ENCODE measurements at places on chromosomes 3 and 15.

GRCh38 chr3:48952510-48953118, 34.0 kb downstream of the ARIH2 start:
- DNase-seq = no peak

DNA sequence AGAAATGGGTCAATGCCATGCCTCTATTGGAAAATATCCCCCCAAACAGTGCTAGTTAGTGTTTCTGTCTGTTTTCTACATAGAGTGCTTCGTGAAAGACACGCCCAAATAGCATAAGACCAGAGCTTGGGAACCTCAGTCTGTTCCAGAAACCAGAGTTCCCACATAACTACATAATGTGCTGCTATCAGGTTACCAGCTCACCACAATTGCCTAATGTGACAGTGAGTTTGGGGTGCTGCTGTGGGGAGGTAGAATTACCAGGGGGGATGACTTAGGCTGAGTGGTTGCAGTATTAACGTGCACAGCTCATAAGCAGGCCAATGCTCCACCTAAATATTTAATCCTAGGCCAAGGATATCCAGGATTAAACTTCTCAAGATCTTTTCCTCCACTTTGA, 39.2 kb downstream of the DUT start:
- DNase-seq = no peak

DNA sequence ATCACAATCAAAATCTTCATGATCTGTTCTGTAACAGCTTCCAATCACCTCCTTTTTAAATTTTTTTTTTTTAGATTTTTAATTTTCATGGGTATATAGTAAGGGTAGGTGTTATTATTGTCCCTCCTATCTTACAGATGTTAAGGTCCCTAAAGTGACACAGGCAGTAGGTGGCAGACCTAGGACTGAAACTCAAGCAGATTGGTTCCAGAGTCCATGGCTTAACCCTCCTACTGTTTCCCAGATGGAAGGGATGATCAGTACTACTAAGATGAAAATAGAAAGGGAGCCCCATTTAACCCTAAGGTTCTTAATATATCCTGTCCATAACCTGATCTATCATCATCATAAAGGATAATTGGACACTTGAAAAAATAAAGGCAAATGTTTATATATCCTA, 57.1 kb downstream of the CHAC1 start:
- DNase-seq = no peak

GRCh38 chr15:75903331-75904239, at the start of gene FBXO22:
FBXO22 (plus strand) TSS chr15:75903878; CDS start chr15:75903964, 86 bp downstream.
- DNase-seq = peak; percentile 91

- DNase-seq = no peak
Observed at GRCh38 chr15:41610048-41610447, 50.2 kb upstream of the MGA start.

- no peak for DNase-seq
Observed at GRCh38 chr3:151979906-151980305, 106.5 kb downstream of the SUCNR1 start.

DNA sequence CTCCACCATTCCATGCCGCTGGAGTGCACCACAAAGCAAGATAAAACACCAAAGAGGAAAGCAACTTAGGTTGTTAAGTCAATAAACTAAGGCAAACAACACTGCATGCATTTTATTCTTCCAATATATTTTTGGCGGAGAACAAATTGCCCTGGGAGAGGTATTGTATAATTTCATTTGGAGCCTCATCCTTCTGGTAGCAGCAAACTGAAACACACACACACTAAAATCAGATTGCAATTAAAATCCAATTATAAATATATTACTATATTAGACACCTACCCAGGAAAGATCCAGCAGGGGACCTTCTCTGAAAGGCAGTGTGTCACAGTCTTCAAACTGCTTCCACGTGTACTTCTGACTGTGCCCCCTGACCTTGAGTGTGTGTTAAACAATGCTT, 102.3 kb downstream of the RORA start:
- no peak for DNase-seq

GRCh38 chr3:43727930-43728329, 37.2 kb downstream of the ABHD5 start:
- no peak for DNase-seq

- no peak for DNase-seq
Observed at GRCh38 chr3:105899516-105899915, 30.7 kb upstream of the CBLB start.

GRCh38 chr15:53884441-53884840, 93.8 kb upstream of the UNC13C start:
- DNase-seq = no peak

- no peak for DNase-seq
Observed at GRCh38 chr3:29265509-29266072, 15.3 kb upstream of the RBMS3 start.

GRCh38 chr3:17195856-17196604, 311.3 kb downstream of the PLCL2 start:
- no peak for DNase-seq

DNA sequence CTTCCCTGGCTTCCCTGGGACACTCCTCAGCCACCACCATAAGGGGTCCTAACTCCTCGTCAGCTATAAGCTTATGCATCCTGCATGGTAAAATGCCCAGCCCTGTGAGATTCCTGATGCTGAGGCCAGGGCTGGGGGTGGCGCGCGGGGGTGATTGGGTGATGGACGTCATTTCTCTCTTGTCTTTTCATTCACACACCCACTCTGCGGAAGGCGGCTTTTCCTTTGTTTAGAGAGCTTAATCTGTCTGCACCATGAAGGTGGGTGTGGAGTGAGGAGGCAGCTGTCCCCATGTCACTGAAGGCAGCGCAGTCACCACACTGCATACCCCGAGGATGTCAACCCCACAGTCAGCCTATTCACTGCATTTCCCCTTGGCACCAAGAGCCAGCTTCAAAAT, 110.0 kb upstream of the NSMCE3 start:
- DNase-seq = no peak

- DNase-seq = no peak
Observed at GRCh38 chr3:23103764-23104163, 99.4 kb upstream of the UBE2E2 start.

DNA sequence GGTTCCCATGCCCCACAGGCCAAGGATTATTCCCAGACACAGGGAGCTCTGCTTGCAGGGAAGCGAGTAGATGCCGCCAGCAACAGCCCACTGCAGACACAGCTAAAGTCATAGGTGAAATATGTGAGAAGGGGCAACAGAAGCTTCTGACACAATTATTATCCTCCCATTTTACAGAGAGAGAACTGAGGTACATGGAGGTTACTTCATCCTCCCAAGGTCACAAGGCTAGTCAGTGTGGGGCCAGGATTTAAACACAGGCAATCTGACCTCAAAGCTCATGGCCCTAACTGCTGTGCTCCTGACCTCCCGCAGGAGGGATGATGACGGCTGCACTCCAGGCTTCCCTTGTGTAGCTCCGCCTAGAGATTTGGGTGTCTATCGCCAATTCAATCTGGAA, 15.7 kb upstream of the FSIP1 start:
- DNase-seq = no peak

- no peak for DNase-seq
Observed at GRCh38 chr15:35851491-35851890, 305.5 kb upstream of the DPH6 start.

DNA sequence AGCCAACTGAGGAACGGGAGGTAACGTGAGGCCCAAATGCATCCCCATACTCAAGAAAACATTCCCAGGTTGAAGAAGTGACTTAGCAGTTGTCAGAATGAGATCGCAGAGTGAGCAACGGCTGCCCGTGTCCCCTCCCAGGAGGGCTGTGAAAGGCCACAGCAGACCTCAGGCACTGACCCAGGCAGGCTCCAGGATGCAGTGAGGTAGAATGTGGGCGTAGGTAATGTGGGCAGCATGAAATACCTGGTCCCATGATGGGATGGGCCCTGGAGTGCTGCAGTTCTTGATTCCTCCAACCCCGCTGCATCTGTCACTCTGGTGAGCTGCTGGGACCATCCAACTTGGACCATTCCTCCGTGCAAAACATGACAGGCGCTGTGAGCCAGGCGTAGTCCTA, 74.8 kb downstream of the NSMCE3 start:
- no peak for DNase-seq

GRCh38 chr3:126422571-126423091, 27.9 kb downstream of the CFAP100 start:
- no peak for DNase-seq

DNA sequence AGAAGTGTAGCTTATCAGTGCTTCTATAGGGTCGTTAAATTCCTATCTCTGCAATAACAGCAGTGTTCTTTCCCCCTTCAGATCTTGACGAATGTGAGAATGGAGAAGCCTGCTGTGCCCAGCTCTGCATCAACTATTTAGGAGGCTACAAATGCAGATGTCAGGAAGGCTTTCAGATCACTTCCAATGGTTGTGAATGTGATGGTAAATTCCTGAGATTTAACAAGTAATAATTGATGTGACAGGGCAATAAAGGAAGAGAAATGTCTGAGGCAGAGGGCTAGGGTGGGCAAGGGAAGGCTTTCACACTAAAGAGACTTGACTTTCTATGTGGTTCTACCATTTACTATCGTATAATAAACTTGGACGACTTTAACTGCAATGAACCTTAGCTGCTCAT, 711.7 kb upstream of the GOLIM4 start:
- no peak for DNase-seq

DNA sequence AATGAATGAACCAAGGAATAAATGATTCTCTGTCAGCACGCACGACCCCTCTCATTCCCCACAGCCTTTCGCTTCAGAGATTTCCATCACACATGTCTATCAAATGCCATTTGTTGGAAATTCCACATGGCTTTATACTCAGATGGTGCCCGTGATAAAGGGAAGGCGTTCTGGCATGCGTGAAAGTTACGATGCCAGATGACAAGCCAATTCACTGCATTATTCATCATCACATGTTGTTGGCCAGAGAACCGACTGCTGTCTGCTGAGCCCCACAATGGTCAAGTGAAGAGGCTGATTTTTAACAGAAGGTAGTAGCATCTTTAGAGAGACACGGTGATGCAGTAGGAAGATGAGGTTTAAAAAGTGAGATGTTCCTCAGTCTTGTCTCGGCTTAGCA, 74.1 kb upstream of the FRMD4B start:
- DNase-seq = no peak

- no peak for DNase-seq
Observed at GRCh38 chr3:32384938-32385337, 6.7 kb upstream of the CMTM7 start.

- no peak for DNase-seq
Observed at GRCh38 chr3:69542805-69543429, 157.0 kb upstream of the FRMD4B start.

DNA sequence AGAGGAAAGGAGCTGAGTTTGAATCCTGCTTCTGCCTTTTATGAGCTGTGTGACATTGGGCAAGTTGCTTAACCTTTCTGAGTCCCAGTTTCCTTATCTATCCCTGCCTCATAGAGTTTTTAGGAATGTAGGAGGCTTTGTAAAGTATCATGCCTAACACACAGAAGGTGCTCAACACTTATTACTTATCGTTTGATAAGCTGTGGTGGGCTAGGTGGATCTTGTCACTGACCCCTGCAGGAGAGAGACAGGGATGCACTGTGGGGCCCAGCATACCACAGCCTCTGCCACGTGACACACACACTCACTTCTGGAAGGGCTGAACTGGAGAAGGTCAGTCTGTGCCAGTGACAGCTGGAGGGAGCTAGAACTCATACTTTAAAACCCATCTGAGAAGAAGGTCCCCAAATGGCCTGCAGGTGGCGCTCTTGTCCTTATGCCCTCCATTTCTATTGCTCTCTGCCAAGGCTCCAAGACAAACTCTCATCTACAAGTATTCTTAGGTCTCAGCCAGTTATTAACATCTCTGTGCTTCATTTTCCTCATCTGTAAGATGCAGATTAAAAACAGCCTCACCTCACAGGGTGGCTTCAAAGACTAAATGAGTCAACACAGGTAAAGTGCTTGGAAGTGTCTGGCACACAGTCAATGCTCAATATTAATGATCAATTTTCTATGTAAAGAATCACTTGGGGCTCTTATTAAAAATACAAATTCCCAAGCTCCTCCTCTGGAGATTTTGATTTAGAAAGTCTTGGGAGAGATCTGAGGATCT, 57.5 kb upstream of the HACD2 start:
- DNase-seq = no peak

GRCh38 chr3:72379500-72380187, 468.6 kb downstream of the SHQ1 start:
- no peak for DNase-seq

- no peak for DNase-seq
Observed at GRCh38 chr3:53056442-53056841, 10.6 kb upstream of the SFMBT1 start.

- DNase-seq = no peak
Observed at GRCh38 chr3:30455840-30456239, 150.6 kb upstream of the TGFBR2 start.

GRCh38 chr15:75107516-75107907, 84.1 kb downstream of the PPCDC start:
- DNase-seq = no peak

GRCh38 chr15:62777671-62778070, 264.9 kb upstream of the TPM1 start:
- DNase-seq = no peak

DNA sequence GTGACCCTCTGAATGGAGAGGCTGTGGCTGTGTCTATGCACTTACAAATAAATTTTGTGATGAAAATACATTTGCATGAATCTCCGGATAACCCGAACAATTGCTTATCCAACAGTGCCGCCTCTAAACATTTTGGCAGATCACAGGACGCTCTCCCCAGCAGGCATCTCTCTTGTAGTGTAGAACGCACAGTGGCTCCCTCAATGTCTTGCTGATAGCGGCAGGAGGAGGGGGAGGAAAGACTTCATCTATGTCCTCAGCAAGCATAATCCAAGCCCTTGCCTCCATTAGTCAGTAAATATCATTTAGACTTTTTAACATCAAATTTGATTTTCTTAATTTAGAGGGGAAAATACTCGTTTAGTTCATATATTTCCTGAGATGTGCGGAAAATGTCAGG, 318.1 kb upstream of the IGF1R start:
- DNase-seq = no peak
